Calu3 (cell line): ENCODE measurements at places on chromosomes 1 and 21. TPM values are rescaled to one million over a fixed set of nuclear protein-coding genes. Genes with fewer than 3 reads are reported as not detected.

RNU1-1 gene
- total RNA-seq: 1,678 and 1,905 TPM in 2 replicates

C1orf174 gene
- 20.9 and 21.1 TPM in 2 replicates for total RNA-seq

LCE1D gene
- not detected in 2 replicates for total RNA-seq

GRCh38 chr1:75712306-75712705 lies 12.2 kb upstream of the ACADM start:
- DNase-seq: no peak

DNA sequence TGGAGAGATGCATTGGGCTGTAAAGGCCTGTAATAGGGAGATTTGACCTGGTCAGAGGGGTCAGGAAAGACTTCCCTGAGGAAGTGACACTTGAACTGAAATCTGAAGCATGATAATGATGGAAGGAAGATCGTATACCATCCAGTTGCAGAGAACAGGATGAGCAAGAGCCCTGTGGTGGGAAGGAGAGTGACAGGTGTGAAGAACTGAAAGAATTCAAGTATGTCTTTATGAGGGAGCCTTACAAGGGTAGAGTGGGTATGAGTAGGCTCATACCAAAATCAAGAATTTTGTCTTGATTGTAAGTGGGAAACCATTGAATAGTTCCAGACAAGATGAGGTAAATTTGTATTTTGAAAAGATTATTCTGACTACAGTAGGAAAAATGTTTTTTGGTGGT lies 129.4 kb downstream of the RASAL2 start:
- DNase-seq: no peak

DNA sequence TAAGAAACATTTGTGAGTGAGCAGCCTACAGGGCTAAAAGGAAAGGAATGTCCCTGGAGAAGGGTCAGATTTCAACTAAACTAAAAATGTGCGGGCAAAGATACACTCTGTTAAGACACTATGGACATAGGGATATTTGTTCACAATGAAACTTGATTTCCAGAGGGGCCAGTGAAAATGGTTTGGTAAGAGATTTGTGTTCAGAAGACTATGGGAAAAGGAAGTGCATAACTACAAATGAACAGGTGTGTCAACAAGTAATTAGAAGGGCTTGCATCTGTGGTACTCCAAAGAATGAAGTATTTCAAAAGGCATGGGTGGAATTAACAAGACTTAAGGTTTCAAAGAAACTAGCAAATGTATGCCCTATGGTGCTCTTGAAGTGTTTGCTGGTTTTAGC lies 60.4 kb downstream of the NME7 start:
- DNase-seq: no peak

IKBKE gene
- total RNA-seq: 35.5 and 47.5 TPM in 2 replicates

DNA sequence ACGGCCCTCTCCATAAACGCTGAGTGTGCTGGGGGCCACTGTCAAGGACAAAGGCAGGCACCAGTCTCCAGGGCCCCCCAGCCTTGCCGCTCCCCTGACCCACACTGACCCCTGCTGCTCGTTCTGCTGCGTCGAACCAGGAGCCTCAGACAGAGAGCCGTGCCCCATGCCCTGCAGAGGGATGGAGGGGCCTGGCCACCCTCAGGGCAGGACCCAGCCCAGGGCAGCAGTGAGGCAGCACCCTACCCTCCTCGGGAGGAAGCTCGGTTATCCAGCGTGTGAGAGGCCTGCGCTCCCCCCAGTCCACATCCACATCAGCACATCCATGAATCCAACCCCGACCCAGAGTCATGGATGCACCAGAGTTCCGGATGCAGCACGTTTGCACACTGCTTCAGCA lies 15.1 kb downstream of the WDR4 start:
- no peak for DNase-seq

GRCh38 chr1:48931506-48932192 lies 155.0 kb upstream of the BEND5 start:
- peak; percentile 63 for DNase-seq

DNA sequence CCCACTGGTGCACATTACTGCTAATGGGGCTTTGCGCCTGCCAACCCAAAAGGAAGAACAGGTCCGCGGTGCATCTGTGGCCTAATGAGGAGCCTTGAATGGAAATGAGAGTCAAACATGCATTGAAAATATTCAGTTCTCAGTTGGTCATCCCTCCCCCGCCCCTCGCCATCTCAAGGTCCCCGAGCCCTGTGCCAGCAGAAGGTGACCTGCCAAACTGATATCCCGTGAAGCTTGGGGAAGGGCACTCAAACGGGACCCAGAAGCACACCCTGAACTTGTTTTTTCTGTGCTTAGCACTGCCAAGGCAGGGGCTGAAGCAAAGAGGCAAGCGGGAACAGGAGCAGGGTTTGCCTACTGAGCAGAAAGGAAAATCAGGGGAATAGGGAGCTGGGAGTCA lies 67.9 kb upstream of the ZNF648 start:
- DNase-seq: no peak

EFNA1 gene
- 33.7 and 41.7 TPM in 2 replicates for total RNA-seq

DNA sequence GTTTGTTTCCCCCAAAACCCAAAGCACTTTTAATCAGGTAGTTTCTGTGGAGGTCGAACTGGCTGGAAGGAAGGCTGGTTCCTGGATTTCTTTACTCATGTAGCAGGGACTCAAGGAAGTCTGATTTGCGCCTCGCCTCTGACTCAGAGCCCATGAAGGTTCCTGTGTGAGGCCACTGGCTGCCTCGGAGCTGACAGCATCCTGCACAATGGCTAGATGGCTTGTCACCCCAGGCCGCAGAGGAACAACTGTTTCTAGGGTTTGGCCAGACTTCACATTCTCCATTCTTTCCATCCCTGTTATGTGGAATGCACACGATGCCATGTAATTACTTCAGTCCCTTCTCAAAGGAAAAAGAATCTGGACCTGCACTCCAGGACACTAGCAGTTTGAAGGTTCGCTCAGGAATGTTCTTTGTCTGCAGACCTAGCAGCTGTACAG lies 39.1 kb upstream of the PRSS38 start:
- no peak for DNase-seq

GRCh38 chr1:236284291-236284721 lies 2.5 kb upstream of the ERO1B start:
- DNase-seq: no peak

HTR1D gene
- 1.1 and 1.7 TPM in 2 replicates for total RNA-seq

GRCh38 chr1:154463512-154463990 lies 38.5 kb upstream of the TDRD10 start:
- no peak for DNase-seq

DIRAS3 gene
- 5.2 and 8.1 TPM in 2 replicates for total RNA-seq

DNA sequence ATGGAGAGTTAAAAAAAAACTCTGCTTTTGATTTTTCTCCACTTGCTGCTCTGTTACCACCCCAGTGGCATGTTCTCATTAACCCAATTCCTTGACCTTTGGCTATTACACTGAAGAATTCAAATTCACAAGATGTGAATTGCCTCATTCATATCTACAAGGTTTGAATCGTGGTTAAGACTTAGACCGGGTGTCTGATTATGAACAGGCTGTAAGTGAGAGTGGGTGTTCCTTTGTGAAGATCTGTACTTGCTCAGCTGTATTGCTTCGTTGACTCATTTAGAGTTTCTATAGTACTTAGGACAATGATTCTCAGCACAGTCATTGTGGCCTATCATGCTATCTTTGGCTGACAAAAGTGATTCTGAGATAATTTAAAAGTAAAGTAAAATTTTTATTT lies 36.4 kb downstream of the DNM3 start:
- DNase-seq: no peak

DNA sequence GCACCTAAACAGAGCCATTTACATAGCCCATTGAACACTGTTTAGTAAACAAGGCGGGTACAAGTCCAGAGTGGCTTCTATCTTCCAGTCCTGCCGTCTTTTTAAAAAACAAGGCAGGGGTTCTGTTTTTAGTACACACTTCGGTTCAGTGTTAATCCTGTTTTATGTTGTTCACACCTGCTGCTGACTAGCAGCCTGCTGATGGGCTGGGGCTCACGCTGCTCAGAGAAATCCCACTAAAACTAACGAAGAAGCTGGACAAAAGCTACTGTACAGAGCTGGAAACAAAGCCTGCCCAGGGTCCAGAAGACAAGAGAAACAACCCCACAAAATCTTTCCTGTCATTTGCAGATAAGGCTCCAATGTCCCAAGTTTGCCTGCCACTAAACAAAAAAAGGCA lies 13.2 kb downstream of the ESRRG start:
- no peak for DNase-seq

BTBD8 gene
- total RNA-seq: 3.8 and 4.0 TPM in 2 replicates

DNA sequence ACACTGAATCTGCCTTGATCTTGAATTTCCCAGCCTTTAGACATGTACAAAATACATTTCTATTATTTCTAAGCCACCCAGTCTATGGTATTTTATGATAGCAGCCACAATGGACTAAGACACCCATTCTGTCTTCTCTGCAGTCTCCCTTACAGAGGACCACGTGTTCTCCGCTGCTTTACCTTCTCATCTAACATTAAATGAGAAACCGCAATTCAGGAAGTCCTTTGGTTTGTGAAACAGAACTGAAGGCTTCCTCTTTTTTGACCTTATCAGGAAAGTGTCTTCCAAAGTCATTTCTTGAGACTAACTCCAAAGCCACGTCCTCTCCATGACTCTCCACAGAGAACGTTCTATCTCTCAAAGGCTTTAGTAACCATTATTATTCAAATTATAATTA lies 560.1 kb downstream of the OMA1 start:
- DNase-seq: no peak

KCNJ15 gene
- total RNA-seq: 34.8 and 48.0 TPM in 2 replicates

GRCh38 chr1:94925004-94925403 lies 1.9 kb downstream of the CNN3 start:
- no peak for DNase-seq

GRCh38 chr1:235075777-235076308 lies 52.8 kb downstream of the TOMM20 start:
- DNase-seq: no peak

ACP6 gene
- total RNA-seq: 93.5 and 116 TPM in 2 replicates

AGT gene
- 27.5 and 49.6 TPM in 2 replicates for total RNA-seq

DNA sequence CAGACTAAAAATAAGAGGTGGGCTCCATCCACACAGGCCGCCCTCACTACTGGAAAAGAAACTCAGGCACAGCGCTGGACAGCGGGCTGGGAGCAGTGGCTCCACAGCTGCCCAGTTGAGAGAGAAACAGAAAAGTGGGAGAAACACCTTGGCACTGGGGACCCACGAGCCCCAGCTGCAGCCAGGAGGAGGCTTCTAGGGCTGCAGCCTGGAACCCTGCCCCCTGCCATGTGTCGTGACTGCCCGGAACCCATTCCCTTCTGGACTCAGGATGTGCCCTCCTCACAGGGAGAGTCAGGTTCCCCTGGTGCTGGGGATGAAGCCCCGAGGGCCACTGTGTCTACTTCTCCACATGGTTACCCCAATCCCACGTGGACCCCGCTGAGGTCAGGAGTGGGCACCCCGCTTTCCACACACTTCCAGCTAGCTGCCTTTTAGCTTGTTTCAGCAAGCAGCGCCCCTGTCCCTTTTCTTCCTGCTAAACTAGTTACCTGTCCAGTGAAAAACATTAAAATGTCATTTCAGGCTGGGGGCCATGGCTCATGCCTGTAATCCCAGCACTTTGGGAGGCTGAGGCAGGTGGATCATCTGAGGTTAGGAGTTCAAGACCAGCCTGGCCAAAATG lies 35.9 kb downstream of the PARP1 start:
- no peak for DNase-seq

GRCh38 chr1:215923129-215923824 lies 356.2 kb downstream of the KCTD3 start:
- no peak for DNase-seq
